ENCODE measurements at places on chromosomes 4 and X. TPM values are rescaled to one million over a fixed set of nuclear protein-coding genes. Genes with fewer than 3 reads are reported as not detected.

The REST gene
- 75.1 TPM for total RNA-seq

The EDA2R gene
- not detected for total RNA-seq

The TEC gene
- total RNA-seq: 5.8 TPM

The TSR2 gene
- 33.6 TPM for total RNA-seq

The ETDA gene
- not detected for total RNA-seq

The USP26 gene
- not detected for total RNA-seq

The SLIT2 gene
- total RNA-seq: not detected

The SMARCA5 gene
- total RNA-seq: 48.3 TPM

The DCAF4L1 gene
- total RNA-seq: 0.35 TPM

The NAT8L gene
- 0.11 TPM for total RNA-seq

The TGIF2LX gene
- total RNA-seq: not detected

The CYP2U1 gene
- total RNA-seq: 5.8 TPM

The TCEANC gene
- 17.5 TPM for total RNA-seq

The OCIAD2 gene
- 42.0 TPM for total RNA-seq

The IL2RG gene
- 265 TPM for total RNA-seq

The RNF175 gene
- 11.1 TPM for total RNA-seq

The L1CAM gene
- 9.2 TPM for total RNA-seq

The CLCN4 gene
- 0.11 TPM for total RNA-seq

The STK32B gene
- total RNA-seq: not detected

The TMEM128 gene
- total RNA-seq: 22.6 TPM

The ABCG2 gene
- 0.67 TPM for total RNA-seq

The CYSLTR1 gene
- total RNA-seq: 24.9 TPM

The CLTRN gene
- total RNA-seq: 0.62 TPM

The GNRHR gene
- not detected for total RNA-seq

The CCNB3 gene
- 0.50 TPM for total RNA-seq

The ZRSR2 gene
- total RNA-seq: 22.6 TPM

The PNMA3 gene
- 5.3 TPM for total RNA-seq

The PDE6B gene
- total RNA-seq: 19.8 TPM

The UCP1 gene
- total RNA-seq: not detected

The PNMA6E gene
- total RNA-seq: not detected

The SH3D19 gene
- 1.1 TPM for total RNA-seq

The MAGEA4 gene
- total RNA-seq: not detected

The TBC1D19 gene
- 7.2 TPM for total RNA-seq

The GPRASP3 gene
- total RNA-seq: 3.5 TPM

The SLC10A7 gene
- 16.9 TPM for total RNA-seq

The MAGEB2 gene
- total RNA-seq: not detected

The NFKB1 gene
- total RNA-seq: 167 TPM

The ENPEP gene
- not detected for total RNA-seq
